ENCODE measurements at places on chromosomes 7 and 10. TPM values are rescaled to one million over a fixed set of nuclear protein-coding genes. Genes with fewer than 3 reads are reported as not detected.

Gene INHBA
- polyA plus RNA-seq, result 0.66 TPM

Gene TACR2
- 6.0 TPM for polyA plus RNA-seq

Gene SPDYE2
- polyA plus RNA-seq, result 0.12 TPM

Gene PRKG1
- 4.0 TPM for polyA plus RNA-seq

Gene GCK
- polyA plus RNA-seq, result 0.60 TPM

Gene PLEKHA8
- 5.2 TPM for polyA plus RNA-seq

Gene PNLIPRP1
- 0.04 TPM for polyA plus RNA-seq

Gene RBM28
- 6.6 TPM for polyA plus RNA-seq

Gene CFAP70
- not detected for polyA plus RNA-seq

Gene IDI2
- polyA plus RNA-seq, result not detected

Gene WNT8B
- polyA plus RNA-seq, result 0.06 TPM

Gene GDF2
- polyA plus RNA-seq, result not detected

Gene CLEC2L
- polyA plus RNA-seq, result not detected

Gene CCDC3
- 0.60 TPM for polyA plus RNA-seq

Gene PRRT4
- polyA plus RNA-seq, result not detected

Gene OR2A42
- not detected for polyA plus RNA-seq

DNA sequence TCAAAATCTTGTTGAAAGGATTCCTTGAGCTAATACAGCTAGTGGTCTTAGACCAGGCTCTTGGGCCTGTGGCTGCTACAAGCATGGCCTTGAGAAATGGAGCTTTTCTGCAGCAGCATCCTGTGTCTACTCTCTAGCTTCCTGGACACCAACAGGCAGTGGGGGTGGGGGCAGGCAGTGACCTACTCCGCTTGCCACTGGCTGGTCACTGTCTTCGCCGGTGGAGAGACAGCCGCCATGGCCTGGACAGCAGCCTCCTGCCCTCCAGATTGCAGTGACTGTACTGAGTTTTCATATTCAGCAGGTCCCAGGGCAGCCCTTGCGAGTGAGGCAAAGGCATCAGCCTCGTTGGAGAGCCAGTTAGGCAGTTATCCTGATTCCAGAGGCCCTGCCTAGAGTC is 204.6 kb downstream of the HECW1 start:
- DNase-seq, result no peak

GRCh38 chr7:157482517-157483087 is 145.8 kb downstream of the DNAJB6 start:
- DNase-seq, result no peak

DNA sequence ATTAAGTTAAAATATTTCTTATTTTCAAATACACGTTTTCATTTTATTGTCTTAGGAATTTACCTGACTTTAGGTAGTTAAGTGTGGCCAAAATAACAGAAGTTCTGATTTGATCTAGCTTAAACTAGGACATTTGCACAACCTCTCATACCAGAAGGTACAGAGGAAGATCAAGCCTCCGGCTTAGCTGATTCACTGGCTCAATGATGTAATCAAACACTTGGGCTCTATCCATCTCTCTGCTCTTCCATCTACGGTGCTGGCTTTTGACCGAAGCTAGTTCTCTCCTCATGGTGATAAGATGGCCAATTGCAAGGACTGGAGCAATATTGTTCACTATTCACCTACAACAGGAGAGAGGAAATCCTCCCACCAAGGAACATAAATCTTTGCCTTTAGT is 12.2 kb upstream of the HYCC1 start:
- DNase-seq, result no peak

- no peak for DNase-seq
Observed at GRCh38 chr10:6292741-6293151, 90.0 kb downstream of the PFKFB3 start.

DNA sequence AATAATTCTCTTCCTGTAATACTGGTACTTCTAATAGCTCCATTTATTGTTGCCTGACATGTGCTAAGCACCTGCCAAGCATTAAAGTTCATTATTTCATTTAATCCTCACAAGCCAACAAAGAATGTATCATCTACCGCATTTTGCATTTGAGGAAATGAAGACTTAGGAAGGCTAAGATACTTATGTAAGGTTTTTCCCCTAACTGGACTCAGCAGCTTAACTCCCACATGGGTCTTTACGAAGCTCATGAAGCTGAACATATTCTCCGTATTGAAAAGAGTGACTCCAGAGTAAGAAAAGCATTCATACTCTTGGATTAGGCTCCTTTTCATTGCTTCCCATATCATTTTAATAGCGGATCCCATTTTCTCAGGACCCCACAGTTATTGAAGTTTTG is 155.7 kb upstream of the TMEM72 start:
- no peak for DNase-seq

GRCh38 chr10:124090601-124091209 is 2.7 kb downstream of the CHST15 start:
- DNase-seq, result no peak

DNA sequence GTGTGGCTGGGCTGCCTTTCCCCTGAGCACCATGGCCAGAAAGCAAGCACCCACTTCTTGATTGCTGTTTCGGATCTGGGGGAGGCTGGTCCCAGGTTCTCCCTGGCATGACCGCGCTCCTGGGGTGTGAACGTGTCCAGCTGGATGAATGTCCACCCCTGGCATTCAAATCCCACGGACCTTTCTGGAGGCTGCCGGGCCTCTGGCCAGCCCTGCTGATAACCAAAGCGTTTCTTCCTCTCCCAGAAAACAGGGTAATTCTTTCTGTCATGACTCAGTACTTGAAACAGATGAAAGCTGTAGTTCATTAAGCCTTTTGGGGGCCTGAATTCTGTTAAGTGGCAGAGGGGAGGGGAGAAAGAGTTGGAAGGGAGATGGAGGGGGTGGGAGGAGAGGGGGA is 73.1 kb upstream of the SAMD8 start:
- no peak for DNase-seq

DNA sequence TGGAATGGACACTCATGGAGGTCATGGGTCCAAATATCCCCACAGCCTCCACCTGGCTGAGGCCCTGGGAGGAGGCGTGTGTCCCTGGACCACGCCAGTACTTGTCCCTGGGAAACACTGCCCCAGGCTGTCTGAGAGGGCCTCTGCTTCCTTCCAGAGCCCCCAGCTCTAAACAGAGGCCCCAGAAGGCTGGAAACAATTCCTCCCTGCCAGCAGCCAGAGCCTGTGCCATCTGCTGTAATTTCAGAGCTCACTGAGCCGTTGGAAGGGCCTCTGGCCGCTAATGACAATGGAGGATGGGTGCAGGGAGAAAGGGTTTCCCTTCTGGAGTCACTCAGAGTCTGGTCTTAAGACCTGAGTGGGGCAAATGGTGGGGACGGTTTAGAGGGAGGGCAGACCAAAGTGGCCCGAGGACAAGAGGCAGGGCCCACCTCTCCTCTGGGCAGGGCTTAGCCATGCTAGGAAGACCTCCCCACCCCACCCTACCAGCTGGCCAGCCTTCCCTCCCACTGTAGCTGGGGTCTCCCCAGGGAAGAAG is 7.1 kb downstream of the CHAT start:
- DNase-seq, result peak; percentile 19

GRCh38 chr7:19339512-19339911 is 194.3 kb upstream of the FERD3L start:
- no peak for DNase-seq

DNA sequence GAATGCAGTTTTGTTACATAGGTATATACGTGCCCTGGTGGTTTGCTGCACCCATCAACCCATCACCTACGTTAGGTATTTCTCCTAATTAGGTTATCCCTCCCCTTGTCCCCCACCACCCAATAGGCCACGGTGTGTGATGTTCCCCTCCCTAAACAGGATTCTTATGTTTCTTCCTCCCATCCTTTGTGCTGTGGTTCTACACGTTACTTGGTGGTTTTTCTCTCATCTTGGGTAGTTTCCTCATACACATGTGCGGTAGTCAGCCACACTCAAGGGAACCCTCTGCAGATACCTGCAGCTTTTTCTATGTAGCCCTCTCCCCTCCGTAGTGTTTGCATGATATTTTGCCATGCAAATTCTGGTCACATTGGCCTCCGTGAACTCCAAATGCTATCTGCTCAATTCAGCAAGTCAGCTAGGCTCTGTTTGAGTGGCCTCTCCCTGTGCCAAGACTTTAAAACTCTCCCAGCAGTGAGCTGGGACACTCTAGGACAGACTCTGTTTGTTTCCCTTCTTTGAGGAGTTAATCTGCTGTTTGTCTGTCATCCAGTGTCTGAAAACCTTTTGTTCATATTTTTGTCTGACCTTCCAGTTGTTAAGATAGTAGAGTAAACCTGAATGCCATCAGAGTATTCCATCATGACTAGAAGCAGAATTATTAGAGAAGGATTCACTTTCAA is 41.0 kb downstream of the RABGEF1 start:
- DNase-seq, result no peak

GRCh38 chr10:46227571-46227935 is 59.2 kb upstream of the ANTXRL start:
- no peak for DNase-seq

DNA sequence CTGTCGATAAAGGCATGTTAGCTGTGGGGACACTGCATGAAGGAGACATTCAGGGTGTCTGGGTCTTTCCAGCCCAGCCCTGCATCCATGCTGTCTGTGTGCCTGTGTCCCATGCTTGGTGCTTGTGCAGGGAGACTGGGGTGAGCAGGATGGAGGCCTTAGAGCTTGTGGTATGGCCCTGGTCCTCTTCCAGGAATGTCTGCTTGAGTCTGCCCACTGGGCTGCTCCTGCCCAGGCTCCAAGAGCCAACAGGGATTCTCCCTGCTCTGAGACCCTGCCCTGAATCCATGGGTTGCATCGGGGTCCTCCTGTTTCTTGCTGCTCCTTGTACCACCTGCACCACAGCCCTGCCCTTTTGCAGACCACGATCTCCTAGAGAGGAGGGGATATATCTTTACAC is 31.4 kb upstream of the ARHGAP22 start:
- no peak for DNase-seq

DNA sequence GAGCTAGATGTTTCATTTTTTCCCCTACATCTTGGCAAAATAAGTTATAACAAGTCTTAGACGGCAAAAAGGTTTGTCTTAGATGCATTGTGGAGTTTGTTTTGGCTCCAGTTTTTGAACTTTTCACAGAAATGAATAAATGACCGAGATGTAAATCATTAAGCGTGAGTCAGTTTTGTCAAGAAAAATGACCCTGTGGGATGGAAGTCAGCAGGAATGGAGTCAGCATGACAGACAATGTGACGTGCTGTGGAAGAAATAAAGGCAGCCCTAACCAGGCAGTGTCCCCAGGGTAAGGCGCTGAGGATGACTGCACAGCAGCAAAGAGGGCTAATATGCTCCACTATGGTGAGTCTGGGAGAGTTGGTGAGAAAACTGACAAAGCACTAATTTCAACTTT is 163.2 kb downstream of the NOC3L start:
- DNase-seq, result no peak

DNA sequence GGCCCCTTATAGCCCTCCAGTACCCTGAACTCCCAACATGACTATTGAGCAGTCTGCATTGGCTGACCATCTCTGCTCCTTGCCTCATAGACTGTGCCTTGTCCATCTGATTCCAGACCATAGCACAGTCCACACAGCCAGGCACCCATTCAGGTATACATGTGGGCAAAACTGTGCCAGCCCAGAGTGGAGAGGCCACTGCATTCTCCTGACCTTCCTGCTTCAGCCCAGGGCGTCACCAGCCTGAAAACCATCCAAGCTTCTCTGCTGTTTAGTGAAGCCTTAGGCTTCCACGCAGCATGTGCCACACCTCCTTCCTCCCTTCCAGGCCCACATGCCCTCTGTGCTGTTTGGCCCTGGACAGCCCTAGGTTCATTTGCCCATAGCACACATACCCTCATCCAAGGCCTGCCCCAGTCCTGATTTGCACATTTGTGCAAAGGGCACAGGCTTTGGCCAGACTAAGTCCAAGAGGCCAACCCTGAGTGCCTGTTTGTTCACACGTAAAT is 10.5 kb downstream of the DDX56 start:
- DNase-seq, result no peak

DNA sequence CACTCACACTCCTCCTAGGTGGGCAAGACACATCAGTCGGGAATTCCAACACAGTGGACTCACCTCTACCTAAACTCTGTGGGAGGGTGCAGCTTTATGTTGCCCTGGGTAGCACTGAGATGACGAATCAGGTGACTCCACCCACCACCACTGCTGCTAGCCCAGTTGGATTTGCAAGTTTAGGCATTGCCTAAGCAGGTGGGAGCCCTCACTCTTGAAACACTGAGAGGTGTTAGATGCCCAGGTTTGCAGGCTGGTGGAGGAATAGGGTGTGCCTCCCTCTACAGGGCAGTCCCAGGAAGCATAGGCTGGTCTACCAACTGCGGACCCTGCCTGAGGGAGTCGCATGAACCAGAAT is 708.9 kb downstream of the POM121L12 start:
- DNase-seq, result no peak

GRCh38 chr7:79531116-79531515 is 77.6 kb upstream of the MAGI2 start:
- DNase-seq, result no peak

DNA sequence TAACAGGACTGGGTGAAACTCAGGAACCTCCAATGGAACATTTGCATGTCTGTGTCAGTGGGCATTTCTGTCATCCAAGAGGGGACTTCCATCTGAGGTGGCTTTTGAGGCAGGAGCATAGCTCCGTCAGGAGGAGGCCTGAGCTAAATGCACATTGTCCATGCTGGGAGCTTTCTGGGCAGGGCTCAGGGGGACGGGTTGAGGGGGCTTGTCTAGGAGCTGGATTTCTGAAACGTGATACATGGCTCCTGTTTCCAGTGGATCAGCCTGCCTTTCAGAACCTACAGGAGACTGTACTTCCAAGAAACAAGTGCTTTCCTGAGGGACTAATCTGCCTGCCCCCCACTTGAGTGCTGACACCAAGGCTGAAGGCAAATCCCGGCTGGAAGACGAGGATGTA is 40.5 kb upstream of the GDF10 start:
- peak; percentile 25 for DNase-seq

GRCh38 chr10:120735773-120736371 is 115.3 kb upstream of the WDR11 start:
- no peak for DNase-seq

GRCh38 chr7:132514430-132514829 is 61.8 kb downstream of the PLXNA4 start:
- no peak for DNase-seq

- DNase-seq, result no peak
Observed at GRCh38 chr10:115432188-115432819, 339.1 kb downstream of the ATRNL1 start.

DNA sequence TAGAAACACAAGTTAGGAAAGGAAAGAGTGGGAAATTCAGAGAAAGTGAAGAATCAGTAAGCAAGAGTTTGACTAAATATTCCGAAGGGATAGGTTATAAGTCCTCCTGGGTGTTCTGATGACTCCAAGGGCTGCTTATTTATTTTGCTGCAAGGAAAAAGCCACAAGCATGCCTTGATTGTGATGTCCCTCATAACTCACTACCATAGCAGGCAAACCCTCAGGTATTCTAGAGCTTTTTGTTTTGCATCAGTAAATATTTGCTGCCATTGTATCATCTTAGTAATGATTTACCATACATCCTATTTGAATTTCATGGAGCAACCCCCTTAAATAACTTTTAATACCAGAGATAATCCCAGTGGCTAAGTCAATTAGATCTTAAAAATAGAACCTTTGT is 688.1 kb downstream of the SUGCT start:
- DNase-seq, result no peak

- no peak for DNase-seq
Observed at GRCh38 chr10:89649051-89649450, 4.0 kb upstream of the PANK1 start.

All from sigmoid colon (tissue), 7 donors.